ENCODE measurements at places on chromosomes 16 and 17. TPM values are rescaled to one million over a fixed set of nuclear protein-coding genes. Genes with fewer than 3 reads are reported as not detected.

The HS3ST2 gene
- 0.71 TPM for total RNA-seq

The SHBG gene
- not detected for total RNA-seq

The ZG16 gene
- not detected for total RNA-seq

The CRYM gene
- not detected for total RNA-seq

The CA4 gene
- 3.6 TPM for total RNA-seq

The LRRC75A gene
- total RNA-seq = 3.1 TPM

The ADORA2B gene
- total RNA-seq = 0.75 TPM

The KCNG4 gene
- not detected for total RNA-seq

The CNGB1 gene
- total RNA-seq = 0.29 TPM

The GCGR gene
- total RNA-seq = 0.17 TPM

The ITGAL gene
- 2.7 TPM for total RNA-seq

The AGRP gene
- not detected for total RNA-seq

The CD300LB gene
- not detected for total RNA-seq

The PTX4 gene
- total RNA-seq = 0.75 TPM

DNA sequence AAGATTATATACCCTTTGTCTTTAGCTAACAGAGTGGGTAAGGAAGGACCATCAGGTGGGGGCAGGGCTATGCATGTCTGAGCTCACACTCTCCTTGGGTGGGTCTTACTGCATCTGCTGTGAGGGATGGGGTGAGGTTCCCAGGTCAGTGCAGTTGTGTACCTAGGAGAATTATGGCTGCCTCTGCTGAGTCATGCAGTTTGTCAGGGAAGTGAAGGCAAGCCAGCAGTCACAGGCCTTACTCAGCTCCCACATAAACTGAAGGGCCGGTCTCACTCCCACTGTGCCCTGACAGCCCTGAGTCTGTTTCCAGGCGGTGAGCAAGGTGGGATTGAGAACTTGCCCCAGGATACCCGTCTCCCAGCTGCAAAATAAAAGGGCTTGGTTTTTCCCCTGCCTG, 328.6 kb downstream of the MAP2K6 start:
- DNase-seq = no peak

DNA sequence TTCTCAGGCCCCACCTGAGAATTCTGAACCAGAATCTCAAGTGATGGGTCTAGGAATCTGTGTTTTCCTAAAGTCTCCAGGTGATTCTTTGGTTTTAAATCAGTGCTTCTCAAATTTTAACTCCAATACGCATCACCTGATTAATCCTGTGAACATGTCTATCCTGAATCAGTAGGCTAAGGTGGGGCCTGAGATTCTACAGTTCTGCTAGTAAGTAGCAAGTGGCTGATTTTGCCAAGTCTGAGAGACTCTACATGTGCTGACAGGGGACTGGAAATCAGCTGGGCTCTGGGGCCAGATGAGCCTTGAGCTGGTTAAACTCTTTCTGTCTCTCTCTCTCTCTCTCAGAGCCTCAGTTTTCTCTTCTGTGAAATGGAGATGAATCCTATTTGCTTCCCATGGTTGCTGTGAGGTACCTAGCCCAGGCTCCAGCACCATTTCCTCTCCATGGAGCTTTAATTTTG, 9.0 kb downstream of the CCR7 start:
- no peak for DNase-seq

DNA sequence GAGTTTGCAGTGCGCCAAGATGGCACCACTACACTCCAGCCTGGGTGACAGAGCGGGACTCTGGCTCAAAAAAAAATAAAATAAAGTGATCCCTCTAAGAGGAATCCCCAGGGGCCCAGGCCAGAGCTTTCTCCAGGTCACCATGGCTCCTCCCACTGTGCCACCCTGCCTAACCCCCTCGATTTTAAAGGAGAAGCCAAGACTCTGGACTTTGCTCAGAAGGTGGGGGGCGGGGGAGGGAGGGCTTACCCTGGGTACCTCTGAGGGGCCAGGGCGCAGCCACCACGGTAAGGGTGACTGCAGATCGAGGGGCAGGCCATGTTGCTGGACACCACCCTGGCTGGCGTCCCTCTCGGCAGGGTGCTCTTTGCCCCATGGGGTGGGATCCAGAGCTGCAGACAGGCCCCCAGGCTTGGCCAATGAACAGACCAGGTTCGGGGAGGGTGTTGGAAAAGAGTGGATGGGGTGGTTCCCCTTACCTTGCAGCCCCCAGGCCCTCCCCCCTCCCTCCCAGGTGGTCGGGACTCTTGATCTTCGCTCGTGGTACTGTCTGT, 455 bp upstream of the GRB7 start:
- DNase-seq = no peak

- peak; percentile 90 for DNase-seq
Measured at GRCh38 chr16:89720551-89720812, 216 bp downstream of the VPS9D1 start.

DNA sequence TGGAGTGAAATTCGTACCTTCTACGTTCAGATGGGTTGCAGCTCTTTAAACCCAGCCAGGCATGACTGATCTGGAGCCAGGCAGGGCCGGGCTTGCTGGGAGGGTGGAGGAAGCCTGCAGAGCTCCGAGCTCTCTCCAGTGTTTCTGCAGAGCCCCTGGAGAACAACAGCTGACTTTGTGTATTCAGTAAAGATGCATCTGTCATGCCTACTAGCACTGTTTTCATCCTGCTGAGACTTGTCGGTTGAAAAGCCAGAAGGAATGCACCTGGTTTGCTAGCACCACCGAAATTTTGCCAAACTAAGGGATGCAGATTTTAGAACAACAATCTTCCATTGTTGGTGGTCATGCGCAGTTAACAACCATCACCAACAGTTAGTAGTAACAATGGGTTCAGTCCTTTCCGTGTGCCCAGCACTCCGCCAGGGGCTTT, 22.4 kb upstream of the SCNN1B start:
- DNase-seq = no peak

- DNase-seq = no peak
Measured at GRCh38 chr17:22090263-22090935, 398.1 kb downstream of the KCNJ18 start.

DNA sequence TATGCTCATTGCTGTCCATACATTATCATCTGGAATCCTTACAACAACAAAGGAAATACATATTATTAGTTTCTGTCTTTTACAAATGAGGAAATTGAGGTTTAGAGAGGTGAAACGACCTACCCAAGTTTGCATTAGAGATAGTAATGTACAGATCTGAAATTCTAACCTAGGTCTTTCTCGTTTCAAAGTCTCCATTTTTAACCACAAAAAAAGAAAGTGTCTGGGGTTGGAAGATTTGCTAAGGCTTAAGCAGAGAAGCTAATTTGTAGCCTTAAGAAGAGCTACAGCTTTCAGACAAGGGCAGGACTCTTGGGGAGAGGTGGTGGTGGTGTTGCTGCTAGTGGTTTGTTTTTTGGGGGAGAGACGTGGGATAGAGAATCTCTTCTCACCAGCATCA, 19.2 kb downstream of the CIITA start:
- no peak for DNase-seq

- no peak for DNase-seq
Measured at GRCh38 chr16:14013145-14013570, 58.0 kb upstream of the MRTFB start.

GRCh38 chr17:68470961-68471360, 13.7 kb upstream of the WIPI1 start:
- no peak for DNase-seq

DNA sequence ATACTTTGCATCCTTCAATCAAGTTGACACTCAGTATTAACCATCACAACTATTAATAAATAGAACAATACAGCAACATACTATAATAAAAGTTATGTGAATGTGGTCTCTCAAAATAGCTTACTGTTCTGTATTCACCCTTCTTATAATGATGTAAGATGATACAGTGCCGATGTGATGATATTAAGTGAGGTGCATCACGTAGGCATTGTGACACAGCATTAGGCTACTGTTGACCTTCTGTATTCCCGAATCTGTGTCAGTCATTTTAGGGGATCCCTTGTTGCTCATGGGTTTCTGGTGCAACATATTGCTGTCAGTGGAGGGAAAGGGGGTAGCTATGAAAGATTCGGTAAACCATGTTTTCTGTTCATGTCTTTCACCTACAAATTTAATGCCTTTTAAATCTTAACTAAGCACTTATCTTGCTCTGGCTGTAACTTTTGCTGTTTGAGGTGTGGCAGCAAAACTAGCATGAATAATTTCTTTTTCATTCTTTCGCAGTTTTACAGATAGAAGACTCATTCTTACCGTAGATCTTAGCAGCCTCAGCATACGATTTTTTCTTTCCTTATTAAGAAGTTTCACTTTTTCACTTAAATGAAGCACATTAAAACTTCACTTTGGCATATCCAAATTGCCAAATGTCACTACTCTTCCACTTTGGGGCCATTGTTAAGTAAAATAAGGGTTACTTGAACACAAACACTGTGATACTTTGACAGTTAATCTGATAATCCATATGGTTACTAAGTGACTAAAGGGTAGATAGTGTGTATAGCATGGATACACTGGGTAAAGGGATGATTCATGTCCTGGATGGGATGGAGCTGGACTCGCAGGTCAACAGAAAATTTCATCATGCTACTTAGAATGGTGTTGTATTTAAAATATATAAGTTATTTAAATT, 29.6 kb downstream of the NFAT5 start:
- no peak for DNase-seq

DNA sequence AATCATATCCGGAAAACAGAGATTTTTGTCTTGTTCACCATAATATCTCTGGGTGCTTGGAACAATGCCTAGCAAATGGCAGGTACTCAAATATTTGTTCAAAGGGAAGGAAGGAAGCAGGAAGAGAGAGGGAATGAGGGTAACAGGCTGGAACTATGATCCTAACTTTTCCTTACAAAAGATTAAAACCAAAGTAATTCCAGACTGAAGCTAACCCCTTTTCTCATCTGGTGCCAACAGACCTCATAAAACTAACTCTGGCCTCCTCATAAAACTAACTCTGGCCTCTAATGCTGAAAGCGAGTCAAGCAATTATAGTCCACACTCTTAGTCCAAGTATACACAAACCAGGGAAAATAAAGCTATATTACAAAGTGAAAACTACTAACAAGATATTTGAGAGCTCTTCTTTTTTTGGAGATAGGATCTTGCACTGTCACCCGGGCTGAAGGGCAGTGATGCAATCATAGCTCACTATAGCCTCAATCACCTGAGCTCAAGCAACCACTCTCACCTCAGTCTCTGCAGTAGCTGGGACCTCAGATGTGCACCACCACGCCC, 84.6 kb downstream of the KANSL1 start:
- no peak for DNase-seq

DNA sequence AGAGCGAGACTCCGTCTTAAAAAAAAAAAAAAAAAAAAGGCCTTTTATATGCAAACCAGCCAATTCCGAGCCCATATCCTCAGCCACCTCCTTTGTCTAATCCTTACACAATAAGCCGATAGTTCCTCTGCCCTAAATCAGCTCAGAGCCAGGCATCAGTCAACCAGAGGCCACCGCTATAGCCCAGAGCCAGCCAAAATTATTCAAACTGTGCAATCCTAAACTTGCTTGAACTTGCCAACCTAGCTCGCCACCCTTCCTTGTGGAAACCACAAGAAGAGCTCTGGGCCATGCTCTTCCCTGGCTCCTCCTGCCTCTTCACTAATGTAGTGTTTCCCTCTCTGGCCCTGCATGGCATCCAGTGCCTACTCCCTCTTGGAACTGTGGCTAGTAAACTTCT, 17.7 kb downstream of the ITGAL start:
- DNase-seq = no peak

DNA sequence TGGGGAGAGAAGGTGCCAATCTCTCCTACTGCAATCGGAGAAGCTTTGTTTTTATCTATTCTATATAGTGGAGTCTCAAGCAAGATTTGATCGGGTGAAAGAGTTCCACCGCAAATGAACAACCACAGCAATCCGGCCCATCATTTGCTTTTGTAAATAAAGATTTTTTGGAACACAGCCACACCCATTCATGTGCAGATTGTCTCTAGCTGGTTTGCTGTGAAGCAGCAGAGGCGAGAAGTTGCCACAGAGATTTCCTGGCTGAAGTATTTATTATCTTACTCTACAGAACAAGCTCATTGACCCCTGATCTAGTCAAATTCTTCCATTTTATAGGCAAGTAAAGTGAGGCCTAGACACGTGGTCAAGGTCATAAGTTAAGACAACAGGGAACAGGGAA, 195.5 kb upstream of the TNRC6C start:
- no peak for DNase-seq

DNA sequence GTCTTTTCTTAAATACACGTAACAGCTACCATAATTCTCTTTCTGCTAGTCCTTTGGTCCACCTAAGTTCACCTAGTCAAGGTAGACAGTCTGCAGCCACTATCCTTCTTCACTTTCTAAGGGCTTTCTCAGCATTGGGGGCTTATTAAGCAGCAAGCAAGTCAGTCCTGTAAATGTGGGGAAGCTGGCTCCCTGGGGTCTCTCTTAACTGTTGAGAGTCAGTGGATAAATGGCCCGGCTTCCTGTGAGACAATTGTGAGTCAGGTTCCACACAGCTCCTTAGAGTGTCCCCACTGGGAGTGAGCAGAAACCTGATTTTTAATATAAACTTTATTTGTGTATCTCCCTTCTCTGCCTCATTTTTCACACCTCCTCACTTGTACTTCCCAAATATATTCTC, 132.1 kb downstream of the CDH13 start:
- DNase-seq = no peak

- no peak for DNase-seq
Measured at GRCh38 chr16:50941681-50942080, 199.8 kb downstream of the CYLD start.

- DNase-seq = no peak
Measured at GRCh38 chr16:58118801-58119508, 10.2 kb downstream of the CFAP20 start.

- no peak for DNase-seq
Measured at GRCh38 chr16:87150681-87151280, 166.4 kb downstream of the C16orf95 start.

- DNase-seq = no peak
Measured at GRCh38 chr17:71987634-71988033, 133.2 kb upstream of the SOX9 start.

- DNase-seq = no peak
Measured at GRCh38 chr16:5604770-5605169, 507.2 kb upstream of the EEF2KMT start.

GRCh38 chr17:63423251-63423950, 22.7 kb downstream of the CYB561 start:
- no peak for DNase-seq

DNA sequence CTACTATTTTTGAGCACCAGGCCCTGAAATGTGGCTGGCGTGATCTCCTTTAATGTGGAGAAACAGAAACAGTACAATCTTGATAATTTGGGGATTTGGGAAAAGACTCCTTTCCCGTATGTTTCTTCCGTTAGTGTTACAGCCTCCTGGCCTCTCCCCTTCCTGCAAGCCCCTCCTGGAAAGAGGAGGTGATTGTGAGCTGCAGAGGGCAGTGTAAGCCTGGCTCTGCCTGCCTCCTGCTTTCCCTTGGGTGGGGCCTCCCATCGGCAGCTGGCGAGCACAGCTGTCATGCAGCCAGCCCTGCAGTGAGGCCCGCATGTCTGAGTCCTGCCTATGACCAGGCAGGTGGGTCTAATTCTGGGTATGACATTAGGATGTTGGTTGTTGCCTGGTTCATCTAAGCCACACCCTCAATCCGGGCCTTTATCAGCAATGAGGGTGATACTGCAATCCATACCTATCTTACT, 48.7 kb upstream of the WSB1 start:
- peak; percentile 93 for DNase-seq

Measured in esophagus muscularis mucosa (tissue), 4 donors.